GM12891 (cell line): ENCODE measurements at places on chromosomes 2 and 18.

GRCh38 chr2:128115921-128116623, 25.1 kb downstream of the UGGT1 start:
- DNase-seq, result no peak

DNA sequence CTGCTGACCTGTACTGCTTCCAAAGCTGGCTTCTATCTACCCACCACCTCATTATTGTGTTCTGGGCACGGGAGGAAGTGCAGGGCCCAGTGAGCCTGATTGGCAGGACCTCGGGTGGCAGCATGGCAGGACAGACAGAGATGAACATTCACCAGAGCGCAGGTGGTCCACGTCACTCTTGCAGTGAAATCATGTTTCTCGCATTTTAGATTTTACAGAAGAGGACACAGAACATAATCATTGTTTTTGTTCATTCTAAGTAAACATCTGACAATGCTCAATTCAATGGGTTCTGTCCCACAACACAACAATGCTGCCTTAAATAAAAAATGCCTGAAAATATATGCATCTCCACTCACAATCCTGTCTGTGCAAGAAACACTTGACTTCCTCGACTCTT, 11.5 kb upstream of the BIN1 start:
- DNase-seq, result no peak

- peak; percentile 9 for DNase-seq
Measured at GRCh38 chr2:183543731-183544130, 419.5 kb downstream of the NUP35 start.

GRCh38 chr2:204122425-204122824, 185.9 kb downstream of the ICOS start:
- DNase-seq, result no peak

- no peak for DNase-seq
Measured at GRCh38 chr2:233021771-233022170, 8.7 kb upstream of the NGEF start.

- DNase-seq, result no peak
Measured at GRCh38 chr2:126368758-126369157, 287.2 kb upstream of the GYPC start.

DNA sequence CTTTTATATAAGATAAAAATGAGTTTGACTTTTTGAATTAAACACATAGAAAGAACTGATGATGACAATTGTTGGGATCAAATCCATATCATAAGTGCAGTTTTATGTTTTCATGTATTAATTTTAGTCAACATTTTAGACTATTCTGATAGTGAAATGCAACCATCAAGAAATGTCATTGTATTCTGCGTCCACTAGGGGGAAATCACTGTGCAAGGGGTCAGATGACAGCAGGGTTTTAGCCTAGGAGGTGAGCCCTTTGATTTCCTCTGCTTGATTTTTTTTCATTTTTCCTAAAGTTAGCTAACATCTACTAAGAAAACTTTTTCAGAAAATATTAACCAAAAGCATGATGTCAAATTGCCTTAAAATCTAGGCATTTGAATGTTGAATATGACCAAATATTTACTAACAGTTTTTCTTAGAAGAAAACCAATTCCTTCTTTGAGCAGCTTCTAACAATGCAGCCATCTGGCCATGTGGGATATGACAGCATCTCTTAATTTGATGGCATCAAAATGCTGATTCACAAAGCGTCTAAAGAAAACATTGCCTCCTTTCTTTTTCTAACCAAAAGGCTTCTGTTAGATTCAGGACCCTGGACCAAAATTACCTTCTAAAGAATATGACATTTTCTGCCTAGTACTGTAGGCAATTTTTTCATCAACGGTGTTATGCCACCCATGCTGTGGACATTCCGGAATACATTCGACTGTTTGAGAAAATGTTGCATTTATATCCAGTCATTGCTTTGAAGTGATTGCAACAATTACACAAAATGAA, 141.5 kb downstream of the SPHKAP start:
- DNase-seq, result no peak

DNA sequence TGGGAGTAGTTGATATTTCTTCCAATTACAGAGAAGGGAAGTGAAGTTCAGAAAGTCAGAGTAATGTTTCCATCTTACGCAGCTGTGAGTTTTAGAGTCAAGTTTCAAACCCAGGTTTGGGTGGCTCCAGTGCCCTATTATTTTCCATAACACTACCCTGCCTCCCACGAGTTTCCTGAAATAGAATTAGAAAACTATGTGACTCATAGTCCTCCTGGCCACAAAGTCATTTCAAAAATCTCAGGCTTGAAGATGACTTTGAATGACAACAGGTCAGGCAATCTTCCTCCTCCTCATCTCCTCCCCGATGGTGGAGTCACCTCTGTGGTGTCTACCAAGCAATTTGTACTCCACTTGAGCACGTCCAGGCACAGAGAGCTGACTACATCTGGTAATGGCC, 212.3 kb upstream of the TRIB2 start:
- DNase-seq, result no peak

- DNase-seq, result no peak
Measured at GRCh38 chr18:8349608-8350323, 259.5 kb upstream of the RAB12 start.

- no peak for DNase-seq
Measured at GRCh38 chr18:60466677-60467076, 94.1 kb upstream of the MC4R start.

- no peak for DNase-seq
Measured at GRCh38 chr2:170408461-170409163, 230.7 kb downstream of the MYO3B start.

- no peak for DNase-seq
Measured at GRCh38 chr2:171185165-171185818, 24.6 kb upstream of the TLK1 start.

DNA sequence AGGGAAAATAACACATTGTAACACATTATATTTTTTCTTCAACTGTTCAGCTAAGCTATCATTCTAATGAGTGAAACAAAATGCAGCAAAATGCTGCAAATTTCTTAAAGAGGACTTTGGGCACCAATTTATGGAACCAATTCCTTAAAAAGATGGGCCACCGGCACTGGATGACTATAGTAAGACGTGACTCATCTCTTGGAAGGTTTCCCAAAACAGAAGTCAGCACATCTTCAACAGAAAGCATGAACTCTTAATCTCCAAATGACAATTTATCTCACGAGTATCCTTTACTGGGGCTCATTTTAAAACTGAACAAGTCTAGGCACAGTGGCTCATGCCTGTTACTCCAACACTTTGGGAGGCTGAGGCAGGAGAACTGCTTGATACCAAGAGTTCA, 213.4 kb downstream of the CDH20 start:
- no peak for DNase-seq

DNA sequence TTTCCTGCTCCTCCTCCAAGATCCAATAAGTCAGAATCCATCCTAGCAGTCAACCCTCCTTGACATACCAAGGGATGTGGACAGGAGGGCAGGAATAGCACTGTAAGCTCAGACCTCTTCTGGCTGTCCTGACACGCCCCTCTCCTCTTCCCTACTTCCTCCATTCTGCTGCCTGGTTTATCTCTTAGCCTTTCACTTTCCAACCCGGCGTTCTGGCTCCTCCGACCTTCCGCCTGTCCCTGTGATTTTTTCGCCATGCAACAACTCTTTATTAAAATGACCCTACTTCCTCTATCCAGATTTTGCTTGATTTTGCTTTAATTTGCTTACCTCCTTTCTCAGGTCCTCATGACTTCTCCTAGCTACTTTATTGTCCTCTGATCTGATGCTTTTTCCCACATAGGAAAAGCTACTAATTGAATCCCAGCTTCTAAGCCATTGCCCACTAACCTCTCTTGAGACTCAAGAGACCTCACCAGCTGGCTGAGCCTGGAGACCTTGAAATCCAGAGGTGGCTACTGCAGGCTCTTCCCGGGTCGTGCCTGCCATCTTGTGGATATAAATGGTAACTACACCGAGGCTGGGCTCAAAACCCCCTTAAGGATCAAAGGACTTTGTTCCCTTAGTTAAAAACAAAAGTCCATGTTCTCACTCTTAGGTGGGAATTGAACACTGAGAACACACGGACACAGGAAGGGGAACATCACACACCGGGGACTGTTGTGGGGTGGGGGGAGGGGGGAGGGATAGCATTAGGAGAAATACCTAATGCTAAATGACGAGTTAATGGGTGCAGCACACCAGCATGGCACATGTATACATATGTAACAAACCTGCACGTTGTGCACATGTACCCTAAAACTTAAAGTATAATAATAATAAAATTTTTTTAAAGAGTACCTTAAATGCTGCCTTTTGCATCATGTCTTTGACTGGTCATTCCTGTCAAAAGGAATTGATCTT, 139.4 kb downstream of the AKAIN1 start:
- peak; percentile 23 for DNase-seq

DNA sequence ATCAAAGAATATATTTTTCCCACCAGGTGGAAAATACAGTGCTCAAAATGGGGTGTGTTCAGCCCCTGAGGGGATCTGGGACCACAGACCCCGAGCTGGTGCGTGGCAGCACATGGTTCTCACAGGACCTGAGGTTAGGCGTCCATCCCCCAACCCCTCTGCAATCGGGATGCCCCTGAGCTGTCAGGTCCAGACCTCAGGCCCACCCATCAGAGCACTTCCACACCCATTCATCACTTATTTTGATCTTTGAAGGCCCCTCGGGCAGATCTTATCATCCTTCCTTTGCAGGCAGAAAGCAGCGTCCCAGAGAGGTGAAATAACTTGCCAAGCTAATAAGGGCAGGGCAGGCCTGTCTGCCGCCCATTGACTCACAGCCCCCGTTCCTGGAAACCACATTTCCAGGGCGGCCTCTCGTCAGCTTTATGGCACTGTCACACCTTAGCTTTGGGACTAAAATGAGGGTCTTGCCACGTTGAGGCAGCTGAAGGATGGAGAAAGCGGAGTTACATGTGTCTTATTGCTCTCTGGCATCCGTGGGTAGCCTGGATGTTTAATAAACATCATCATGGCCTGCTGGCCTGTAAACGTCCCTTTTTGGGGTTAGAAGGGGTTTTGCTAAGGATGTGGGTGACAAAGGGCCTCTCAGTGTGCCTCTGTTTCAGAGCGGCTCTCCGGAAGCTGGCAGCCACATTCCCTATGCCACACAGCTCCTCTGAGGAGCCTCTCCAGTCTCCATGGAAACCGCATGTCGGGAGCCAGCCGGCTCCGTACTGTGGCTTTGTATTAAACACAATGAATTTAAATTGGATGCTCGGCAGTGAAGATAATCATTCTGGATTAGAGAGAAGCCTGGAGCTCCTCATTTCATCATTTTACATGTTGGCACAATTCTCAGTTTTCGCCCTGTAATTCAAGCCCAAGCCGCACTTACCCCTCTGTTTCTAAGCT, 58.3 kb upstream of the MAPRE3 start:
- no peak for DNase-seq

DNA sequence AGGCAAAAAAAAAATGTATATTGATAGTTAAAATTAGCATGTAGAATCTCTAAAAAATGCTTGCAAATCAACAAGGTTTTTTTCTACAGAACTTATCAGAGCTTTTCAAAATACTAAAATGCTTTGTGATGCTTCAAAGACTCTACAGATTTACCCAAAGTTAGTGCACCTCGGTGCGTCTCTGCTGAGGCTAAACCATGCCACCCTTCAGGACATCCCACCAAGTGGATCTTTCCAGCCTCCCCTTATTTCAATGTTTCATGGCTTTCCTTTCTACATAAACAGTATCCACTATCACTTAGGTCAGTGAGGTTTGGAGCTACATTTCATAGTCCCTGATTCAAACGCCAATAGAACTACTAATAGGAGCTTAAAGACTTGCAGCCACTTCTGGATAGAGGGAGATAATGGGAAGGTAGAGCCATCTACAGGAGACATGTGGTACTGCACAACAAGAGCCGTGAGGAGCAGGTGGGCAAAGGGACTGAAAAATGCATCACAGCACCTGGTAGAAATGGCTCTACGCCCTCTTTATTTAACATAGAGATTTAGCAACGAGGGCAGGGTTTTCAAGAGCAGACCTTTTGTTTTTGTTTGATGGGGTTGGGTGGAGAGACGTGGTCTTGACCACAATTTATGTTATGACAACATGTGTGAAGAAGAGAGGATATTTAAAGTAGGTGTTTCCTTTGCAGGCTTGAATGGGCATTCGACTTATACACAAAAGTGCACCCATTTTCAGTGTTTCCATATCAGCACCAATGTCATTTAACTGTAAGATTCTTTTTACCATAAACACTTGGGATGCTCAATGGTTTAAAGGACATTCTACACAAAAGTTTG, 56.1 kb upstream of the SLC35G4 start:
- peak; percentile 43 for DNase-seq
